Right atrium auricular region (tissue), 2 donors: ENCODE measurements at places on chromosomes 6 and 20. TPM values are rescaled to one million over a fixed set of nuclear protein-coding genes. Genes with fewer than 3 reads are reported as not detected.

DNA sequence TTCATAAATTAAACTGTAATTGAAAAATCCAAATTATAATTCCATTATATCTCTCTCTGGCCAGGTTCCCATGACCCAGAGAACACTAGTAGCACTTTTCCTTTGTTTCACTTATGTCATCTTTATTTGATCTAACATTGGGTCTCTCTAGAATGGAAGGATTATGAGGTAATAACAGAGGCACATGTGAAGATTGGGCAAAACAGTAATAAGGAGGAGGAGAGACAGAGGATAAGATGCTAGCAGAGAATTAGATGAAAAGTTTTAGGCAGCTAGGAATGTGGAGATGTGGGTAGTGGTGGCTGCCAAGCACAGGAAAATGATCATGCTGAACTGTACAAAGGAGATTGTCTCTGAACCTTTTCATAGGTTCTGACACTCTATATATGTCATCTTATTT, 3.3 kb downstream of the TAB2 start:
- no peak for DNase-seq
- no peak overlapping the region for H3K27ac ChIP-seq
- no peak overlapping the region for H3K4me3 ChIP-seq
- H3K4me1 ChIP-seq = no peaks in the 10 kb centered on the region
- no peaks in the 10 kb centered on the region for H3K27me3 ChIP-seq

MAP7 gene
- total RNA-seq = 1.0 TPM

SLC22A23 gene
- total RNA-seq = 2.9 TPM

PAX1 gene
- total RNA-seq = not detected

- no peak overlapping the region for H3K27ac ChIP-seq
- no peaks in the 10 kb centered on the region for H3K27me3 ChIP-seq
- H3K4me1 ChIP-seq = no peaks in the 10 kb centered on the region
- DNase-seq = no peak
- no peaks in the 10 kb centered on the region for H3K36me3 ChIP-seq
- H3K4me3 ChIP-seq = no peak overlapping the region
Measured at GRCh38 chr20:22052025-22052650, 346.7 kb downstream of the PAX1 start.

DNA sequence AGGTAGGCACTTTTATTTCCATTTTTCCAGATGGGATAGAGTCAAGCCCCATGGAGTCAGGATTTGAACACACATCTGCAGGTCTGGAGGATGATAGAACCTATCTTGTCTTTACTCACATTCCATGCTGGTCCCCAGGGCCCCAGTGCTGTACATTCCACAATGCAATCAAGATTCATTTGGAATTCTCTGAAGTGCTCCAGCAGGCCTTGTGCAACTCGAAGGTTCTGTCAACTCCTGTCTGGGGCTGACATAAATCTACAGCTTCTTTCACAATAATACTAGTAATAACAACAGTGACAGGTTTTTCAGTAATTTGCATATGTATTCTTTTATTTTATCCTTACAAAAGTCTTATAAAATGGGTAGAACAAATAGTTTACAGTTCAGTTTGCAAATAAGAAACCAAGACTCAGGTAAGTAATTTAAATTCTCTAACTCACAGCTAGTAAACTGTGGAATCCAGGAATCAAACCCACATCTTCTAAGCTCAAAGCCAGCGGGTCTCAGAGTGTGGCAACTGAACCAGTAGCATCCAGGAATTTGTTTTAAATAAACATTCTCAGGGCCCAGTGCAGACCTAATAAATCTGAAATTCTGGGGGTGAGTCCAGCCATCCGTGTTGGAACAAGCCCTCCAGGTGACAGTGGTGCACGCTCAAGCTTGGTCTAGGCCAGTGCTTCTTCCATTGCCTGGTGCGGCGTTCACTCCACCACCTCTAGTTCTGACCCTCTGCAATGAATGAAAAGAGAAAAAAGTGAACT, 137.0 kb upstream of the TNFAIP3 start:
- no peak overlapping the region for H3K4me3 ChIP-seq
- no peaks in the 10 kb centered on the region for H3K36me3 ChIP-seq
- H3K27me3 ChIP-seq = no peaks in the 10 kb centered on the region
- no peak overlapping the region for H3K27ac ChIP-seq
